ENCODE measurements at places on chromosomes 11 and 22.

DNA sequence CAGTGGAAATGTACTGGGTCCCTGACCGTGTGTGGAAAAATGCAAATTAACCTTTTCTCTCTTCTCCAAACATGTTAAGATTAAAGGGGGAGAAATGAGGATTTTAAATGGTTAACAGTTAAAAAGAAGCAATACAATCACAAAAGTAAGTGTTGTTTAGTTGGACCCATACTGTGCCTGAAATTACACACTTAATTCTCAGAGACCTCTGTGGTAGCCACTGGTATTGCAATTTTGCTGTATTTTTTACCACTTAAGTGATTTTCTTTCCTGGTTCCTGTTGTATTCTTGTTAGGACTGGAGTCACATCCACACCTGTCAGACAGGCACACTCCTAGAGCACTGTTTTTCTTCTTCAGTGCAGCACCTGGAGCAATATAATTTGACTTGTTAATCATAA is 179.6 kb upstream of the PDGFD start:
- no peak for DNase-seq

GRCh38 chr22:39471381-39472141 is 14.7 kb downstream of the MGAT3 start:
- DNase-seq = no peak

DNA sequence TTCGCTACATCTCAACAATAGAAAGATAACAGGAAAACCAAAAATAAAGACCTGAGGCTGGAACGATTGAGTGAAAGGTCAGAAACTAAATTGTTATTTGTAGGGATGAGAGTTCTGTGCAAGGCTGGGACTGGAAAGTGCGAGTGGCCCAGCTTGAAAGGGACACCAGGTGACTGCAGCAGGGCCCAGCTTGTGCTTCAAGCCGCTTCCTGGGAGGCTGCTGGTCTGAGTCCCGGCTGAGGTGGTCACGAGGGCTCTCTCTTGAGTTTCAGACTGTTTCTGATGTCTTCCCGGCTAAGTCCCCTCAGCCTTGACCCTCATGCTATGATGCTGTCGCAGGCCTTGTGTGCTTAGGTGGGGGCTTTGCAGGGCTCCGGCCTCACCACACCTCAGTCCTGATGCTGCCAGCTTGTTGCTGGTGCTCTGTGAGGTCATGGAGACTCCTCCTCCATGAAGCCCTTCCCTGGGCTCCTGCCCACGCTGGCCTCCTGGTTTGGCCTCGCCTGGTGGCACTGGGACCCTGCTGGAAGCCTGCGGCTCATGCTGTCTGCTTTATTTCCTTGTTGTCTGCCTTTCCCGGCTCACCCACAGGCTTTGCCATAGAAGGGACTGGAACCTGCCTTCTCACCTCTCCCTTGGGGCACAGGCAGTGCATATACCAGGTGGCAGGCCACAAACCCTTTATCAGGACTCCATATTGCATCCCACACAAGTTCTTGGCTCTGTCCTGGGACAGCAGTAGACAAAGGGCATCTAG is 4.0 kb downstream of the BANF1 start:
- no peak for DNase-seq

DNA sequence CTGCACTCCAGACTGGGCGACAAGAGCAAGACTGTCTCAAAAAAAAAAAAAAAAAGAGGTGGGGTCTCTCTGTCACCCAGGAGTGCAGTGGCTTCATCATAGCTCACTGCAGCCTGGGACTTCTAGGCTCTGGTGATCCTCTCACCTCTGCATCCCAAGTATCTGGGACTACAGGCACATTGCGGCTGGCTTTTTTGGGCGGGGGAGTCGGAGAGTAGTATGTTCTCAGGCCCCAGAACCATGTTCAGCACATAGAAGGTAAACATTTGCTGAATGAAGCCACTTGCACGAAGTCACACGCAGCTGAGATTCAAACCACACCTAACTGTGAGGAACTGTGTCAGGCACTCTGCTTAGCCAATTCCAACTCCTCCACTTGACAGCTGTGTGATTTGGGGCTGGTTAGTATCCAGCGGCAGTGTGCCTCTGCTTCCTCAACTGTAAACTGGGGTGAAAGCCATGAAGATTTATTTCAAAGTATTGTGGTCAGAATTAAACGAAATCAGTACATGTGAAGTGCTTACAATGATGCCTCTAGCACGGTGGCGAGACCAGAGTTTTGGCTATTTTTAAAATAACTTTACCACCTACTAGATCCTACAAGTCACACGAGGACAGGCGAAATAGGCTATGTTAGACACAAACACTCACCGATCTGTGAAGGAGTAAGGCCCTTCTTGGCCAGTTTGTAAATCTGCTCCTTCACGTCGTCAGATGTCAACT is 789 bp downstream of the RPS13 start:
- no peak for DNase-seq

DNA sequence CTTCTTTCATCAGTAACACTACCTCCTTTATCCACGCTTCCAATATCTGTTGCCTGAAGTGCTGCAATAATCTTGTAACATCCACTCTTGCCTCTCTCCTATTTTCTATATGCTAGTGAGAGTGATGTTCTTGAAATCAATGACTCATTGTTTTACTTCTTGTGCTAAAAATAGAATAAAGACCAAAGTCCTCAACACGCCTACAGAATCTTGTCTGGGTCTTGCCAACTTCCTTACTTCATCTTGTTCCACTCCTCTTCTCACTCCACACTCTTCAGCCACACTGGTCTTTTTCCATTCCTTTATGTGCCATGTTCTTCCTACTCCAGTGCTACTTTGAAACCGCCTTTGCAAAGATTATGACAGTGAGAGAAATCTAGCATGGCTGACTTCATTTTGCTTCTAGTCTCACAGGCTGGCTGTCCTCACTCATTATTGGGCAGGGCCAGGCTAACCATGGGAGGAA is 136.4 kb downstream of the CCDC81 start:
- no peak for DNase-seq

- DNase-seq = no peak
These were observed 5.3 kb upstream of the TMEM123 start for GRCh38 chr11:102457865-102458264.

DNA sequence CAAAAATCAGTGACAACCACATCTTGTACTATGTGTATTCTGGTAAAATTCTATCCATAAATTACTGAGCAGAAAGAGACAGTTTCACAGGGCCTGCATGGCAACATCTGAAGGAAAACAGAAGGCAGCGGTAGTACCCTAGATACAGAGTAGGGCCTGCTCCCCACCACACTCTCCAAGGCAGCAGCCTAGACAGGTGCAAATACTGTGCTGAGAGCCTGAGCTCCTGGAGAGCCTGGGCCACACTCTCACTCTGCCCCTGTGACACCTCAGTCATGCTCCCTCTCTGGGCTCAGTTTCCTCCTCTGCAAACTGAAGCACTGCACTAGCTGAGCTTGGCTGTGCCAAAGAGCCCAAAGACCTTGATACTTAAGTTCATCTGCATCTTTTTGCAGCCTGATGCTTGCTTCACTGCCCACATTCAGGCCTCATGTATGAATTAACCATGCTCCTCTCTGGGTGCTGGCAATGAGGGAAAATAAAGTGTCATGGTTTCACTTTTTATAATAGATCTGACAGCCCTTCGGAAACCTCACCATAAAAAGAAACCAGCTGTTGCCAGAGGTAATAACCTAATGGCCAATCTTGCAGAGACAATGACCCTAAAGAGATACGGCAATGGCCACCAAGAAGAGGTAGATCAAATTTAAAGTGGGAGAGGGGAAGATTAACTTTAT is 104.7 kb downstream of the PLEKHA7 start:
- DNase-seq = no peak

- DNase-seq = no peak
These were observed 90.7 kb downstream of the PPP6R3 start for GRCh38 chr11:68551223-68551622.

DNA sequence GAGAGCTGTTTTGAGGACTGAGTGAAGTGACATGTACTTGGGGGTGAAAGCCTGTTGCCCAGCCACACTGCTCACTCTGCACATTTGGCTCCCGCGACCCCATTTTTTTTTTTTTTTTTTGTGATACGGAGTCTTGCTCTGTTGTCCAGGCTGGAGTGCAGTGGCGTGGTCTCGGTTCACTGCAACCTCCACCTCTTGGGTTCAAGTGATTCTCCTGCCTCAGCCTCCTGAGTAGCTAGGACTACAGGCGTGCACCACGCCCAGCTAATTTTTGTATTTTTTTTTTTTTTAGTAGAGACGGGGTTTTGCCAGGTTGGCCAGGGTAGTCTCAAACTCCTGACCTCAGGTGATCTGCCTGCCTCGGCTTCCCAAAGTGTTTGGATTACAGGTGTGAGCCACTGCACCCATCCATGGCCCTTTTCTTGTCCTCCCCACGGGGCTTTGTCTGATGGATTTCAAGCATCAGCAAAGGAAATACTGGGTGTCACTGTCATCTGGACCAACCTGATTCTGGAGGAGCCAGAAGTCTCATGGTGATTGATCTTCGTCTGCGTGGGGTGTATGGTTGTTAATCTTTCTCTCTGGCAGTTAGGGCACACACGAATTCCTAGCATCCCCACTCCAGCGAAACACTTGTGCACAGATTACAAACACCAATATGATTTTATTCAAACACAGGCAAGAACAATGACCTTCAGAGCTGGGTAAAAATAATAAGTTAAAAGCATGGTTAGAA is 3.4 kb upstream of the UCP3 start:
- no peak for DNase-seq

GRCh38 chr11:83612891-83613766 is 327.0 kb upstream of the CCDC90B start:
- no peak for DNase-seq

DNA sequence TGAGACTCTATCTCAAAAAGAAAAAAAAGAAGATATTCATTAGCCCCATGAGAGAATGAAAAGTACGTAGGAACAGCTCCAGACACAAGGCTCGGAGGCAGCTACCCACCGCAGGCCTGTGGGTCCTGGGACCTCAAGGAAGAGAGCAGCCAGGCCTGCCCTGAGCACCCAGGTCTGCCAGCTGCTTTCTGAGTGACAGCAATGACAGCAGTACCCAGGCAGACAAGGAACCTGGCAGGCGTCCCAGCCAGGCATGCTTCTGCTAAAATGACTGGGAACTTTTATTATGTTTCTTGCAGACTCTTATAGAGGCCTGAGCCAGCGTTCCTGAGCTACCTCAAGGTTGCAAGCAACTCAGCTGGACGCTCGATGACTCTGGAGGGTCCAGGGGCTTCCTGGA is 31.6 kb downstream of the CPT1A start:
- DNase-seq = no peak

- no peak for DNase-seq
These were observed 26.4 kb downstream of the AMOTL1 start for GRCh38 chr11:94794287-94795168.
